Sigmoid colon (tissue), 7 donors: ENCODE measurements at places on chromosomes 3 and 15. TPM values are rescaled to one million over a fixed set of nuclear protein-coding genes. Genes with fewer than 3 reads are reported as not detected.

The GABRA5 gene
- not detected for total RNA-seq

The PYDC2 gene
- total RNA-seq, result not detected

The LRRIQ4 gene
- not detected for total RNA-seq

The ADGRG7 gene
- not detected for total RNA-seq

The TLR9 gene
- 0.55 TPM for total RNA-seq

The CLDN11 gene
- total RNA-seq, result 22.2 TPM

The SLC6A11 gene
- not detected for total RNA-seq

The VIPR1 gene
- total RNA-seq, result 9.6 TPM

The SEMA6D gene
- 5.6 TPM for total RNA-seq

The RASGRP1 gene
- total RNA-seq, result not detected

The CLCN2 gene
- total RNA-seq, result 2.1 TPM

The CLSTN2 gene
- 8.3 TPM for total RNA-seq

The GREM1 gene
- 27.2 TPM for total RNA-seq

The RASL12 gene
- 102 TPM for total RNA-seq

The CHRFAM7A gene
- total RNA-seq, result 0.82 TPM

The SH3GL3 gene
- not detected for total RNA-seq

The CHRNA7 gene
- 3.9 TPM for total RNA-seq

The PPP1R14D gene
- total RNA-seq, result not detected

The ANKRD63 gene
- total RNA-seq, result not detected

The BNC1 gene
- total RNA-seq, result not detected

The SLC38A3 gene
- not detected for total RNA-seq

The ITIH1 gene
- not detected for total RNA-seq

The KLF15 gene
- 40.3 TPM for total RNA-seq

The NR1I2 gene
- total RNA-seq, result 0.54 TPM

The CHRNA3 gene
- 10.3 TPM for total RNA-seq
